Nucleus accumbens (tissue), 56 donors: ENCODE measurements at places on chromosomes 6 and 20.
A peak's percentile ranks its signal among the peaks of the same experiment; 100 is the strongest.

DNA sequence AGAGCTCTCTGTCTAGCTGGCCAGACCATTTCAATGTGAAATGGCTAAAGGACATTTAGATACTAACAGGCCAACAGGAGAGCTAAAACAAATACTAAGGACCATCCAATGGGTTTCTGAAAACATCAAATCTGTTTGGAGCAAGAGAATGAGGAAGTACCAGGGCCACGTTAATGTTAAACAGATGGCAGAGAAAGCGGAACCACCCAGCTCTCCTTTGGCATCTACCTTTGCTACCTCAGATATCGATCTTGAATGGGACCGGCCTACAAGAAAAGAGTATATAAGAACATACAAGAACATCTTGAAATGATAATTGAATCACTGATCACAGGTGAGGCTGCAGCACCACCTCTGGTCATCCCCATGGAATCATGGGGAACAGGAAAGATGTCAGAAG, 31.8 kb downstream of the KCNK5 start:
- DNase-seq: no peak

DNA sequence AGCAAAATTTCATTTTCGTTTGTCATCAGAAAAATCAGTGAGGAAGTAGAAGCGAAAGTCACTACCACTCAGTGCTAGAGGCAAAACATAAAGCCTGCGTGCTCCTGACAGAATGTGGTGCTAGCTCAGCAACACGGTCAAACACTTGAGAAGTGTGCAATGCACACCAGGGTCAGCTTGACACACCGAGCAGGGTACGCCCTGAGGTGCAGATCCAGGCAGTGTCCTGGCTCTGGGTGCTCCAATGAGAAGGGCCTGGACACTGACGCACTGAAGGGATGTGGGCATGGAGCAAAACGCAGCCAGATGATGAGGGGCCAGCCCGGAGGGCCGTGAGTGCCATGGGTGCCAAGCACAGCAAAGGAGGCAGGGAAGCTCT, 5.9 kb downstream of the RNASET2 start:
- DNase-seq: no peak

DNA sequence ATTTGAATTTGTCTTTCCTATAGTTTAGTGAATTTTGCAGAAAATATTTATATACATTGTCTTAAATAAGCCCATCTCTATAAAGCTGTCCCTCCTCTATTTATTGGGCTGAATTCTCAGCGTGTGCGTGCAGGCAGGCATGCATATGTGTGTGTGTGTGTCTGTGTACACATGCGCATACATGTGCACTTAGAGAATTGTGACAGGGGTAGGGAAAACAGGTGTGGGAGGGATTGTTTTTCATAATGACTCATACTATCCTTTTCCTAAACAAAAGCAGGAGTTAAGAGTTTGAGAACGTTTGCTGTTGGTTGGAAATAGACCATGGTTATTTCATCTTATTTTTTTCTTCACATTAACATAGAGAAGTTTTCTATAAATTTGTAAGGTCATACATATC, 43.4 kb upstream of the FABP7 start:
- DNase-seq: no peak

GRCh38 chr6:85285114-85285513, 164.8 kb upstream of the NT5E start:
- no peak for DNase-seq

GRCh38 chr20:60589623-60590022, 631.4 kb downstream of the CDH26 start:
- DNase-seq: no peak

DNA sequence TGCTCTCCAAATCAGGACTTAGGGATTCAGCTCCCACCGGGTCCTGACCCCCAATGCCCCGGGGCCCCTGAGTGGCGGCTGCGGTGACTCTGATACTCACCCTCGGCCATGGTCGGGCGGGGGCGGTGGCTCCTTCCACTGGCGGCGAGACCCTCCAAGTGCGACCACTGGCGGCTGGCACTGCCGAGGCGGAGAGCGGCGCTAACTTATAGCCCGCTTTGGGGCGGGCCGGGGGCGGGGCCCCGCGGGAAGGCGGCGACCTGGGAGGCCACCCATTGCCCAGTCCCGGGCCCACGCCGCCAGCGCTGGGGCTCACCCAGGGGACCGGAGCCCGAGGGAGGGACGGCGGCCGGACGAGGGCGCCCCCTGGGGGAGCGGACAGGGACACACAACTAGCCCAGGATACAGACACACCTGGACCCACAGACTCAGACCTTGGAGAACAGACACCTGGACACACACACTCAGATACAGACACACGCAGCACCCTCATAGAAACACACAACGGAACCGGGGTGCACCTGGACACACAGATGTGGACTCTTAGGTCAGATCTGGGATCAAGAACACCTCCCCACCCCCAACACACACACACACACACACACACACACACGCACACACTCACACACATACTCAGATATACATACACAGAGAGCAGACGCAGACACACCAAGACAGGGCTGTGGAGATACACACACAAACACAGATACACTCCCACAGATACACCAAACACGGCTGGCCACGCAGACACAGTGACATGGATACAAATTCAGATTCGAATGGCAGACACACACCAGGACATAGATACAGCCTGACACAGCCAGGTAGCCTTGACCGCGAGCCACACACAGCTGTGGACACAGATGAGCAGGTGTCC, at the start of gene TGM2:
Gene TGM2, minus strand, starts transcription at position 182 of the 877 bp plus-strand sequence. Its CDS starts 72 bp downstream, at position 110.
- no peak for DNase-seq

GRCh38 chr6:6320901-6321300, 439 bp upstream of the F13A1 start:
- no peak for DNase-seq

GRCh38 chr6:167526465-167527368, 201.8 kb downstream of the TTLL2 start:
- DNase-seq: no peak

- DNase-seq: no peak
Observed at GRCh38 chr6:13253272-13253671, 75.1 kb downstream of the TBC1D7 start.

GRCh38 chr20:53445321-53445731, 148.3 kb downstream of the ZNF217 start:
- no peak for DNase-seq

DNA sequence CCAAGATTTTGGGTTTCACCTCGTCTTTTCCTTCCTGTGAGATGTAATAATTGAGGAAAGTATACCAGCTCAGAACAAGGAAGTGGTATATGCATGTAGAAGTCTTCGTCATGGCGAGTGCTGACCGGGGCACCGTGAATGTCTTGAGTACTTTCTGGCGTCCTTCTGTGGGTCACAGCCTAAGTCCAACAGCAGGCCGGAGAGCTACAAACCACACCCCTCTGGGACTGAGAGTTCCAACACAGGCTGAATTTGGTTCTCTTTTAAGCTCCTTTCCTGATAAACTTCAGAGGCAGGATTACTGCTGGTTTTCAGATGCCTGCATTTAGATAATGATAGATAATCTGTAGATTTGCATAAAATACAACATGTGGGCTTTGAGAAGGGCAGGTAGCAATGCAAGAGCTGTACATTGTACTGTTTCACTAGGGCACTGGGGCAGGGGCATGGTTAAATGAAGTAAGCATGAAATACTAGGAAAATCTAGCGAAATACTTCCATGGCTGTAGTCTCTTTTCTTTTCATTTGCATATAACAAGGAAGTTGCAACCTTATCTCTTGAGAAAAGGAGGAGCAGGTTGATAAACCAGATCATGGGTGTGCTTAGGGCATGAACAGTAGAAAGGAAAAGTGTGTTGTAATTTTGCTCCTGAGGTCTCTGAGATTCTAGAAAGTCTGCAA, at the start of gene ADTRP:
Gene ADTRP, minus strand, starts transcription at position 156 of the 681 bp plus-strand sequence. Its CDS starts 44 bp downstream, at position 112.
- no peak for DNase-seq

DNA sequence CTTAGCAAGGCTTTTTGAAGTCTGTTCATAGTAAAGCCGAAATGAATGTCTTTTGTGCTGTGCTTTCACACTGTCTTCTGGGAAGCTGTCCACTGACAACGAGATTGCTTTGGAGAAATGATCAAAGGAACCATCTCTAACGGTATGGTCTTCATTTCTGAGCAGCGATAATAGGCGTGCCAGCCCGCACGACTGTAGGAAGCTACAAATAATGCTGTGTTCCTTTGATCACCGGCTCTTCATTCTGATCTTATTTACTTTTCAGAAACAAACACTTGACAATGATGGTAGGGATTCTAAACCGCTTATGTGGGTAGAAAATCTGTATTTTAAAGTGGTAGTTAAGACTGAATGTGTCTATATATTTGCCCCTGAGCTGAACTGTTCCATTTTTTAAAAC, 306.6 kb upstream of the EXOC2 start:
- no peak for DNase-seq

DNA sequence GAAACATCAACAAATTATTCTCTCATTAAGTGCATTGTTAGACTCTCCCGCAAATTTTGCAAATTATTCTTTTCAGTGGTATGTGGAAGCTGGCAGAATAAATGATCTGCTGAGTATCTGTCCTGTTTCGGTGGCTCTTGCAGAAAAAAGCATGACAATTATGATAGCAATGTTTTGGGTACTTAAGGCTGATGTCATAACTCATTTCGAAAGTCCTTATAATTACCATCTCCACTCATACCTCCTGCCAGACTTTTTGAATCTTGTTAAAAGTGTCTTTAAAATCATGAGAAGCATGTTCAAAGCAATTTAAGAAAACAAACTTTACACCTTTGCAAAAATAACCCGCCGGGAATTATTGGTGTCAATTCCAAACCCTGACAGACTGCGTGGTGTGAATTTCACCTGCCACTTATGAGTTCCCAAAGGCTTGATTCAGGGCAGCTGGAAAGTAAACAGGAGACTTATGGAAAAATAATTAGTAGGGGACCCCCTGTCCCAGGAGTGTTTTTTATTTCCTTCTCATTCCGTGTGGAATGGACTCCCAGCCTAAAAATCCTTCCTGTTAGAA, 87.6 kb upstream of the E2F3 start:
- DNase-seq: no peak

DNA sequence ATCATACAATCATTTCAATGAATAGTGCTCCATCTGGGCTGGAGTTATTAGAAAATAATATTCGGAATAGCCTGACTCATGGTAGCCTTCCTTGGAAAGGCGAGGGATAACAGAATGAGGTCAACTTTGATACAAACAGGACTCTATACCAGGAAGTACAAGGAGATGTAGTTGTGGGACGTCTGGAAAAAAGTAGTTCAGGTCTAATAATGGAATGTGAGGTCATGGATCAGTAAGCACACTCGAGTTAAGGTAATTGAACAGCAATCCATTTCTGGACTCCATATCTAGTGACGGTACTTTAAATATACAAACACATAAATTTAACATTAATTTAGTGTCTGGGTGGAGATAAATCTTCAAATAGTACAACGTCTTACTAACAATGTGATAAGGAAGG, 1204.0 kb upstream of the ADGRB3 start:
- DNase-seq: no peak

DNA sequence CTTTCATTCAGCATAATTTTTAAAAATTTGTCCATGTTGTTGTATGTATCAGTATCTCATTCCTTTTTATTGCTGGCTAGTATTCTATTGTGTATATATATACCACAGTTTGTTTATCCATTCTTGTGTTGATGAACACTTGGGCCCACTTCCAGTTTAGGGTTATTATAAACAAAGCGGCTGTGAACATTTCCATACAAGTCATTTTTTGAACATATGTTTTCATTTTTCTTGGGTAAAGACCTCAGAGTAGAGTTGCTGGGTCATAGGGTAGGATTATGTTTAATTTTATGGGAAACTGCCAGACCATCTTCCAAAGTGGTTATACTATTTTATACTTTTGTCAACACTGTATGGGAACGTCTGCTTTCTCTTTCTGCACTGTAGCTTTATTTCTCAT, 55.3 kb downstream of the RBM24 start:
- DNase-seq: no peak

GRCh38 chr6:108559884-108560462, 744 bp upstream of the FOXO3 start:
- peak; percentile 85 for DNase-seq

- DNase-seq: no peak
Observed at GRCh38 chr6:104400844-104401243, 458.9 kb downstream of the HACE1 start.

DNA sequence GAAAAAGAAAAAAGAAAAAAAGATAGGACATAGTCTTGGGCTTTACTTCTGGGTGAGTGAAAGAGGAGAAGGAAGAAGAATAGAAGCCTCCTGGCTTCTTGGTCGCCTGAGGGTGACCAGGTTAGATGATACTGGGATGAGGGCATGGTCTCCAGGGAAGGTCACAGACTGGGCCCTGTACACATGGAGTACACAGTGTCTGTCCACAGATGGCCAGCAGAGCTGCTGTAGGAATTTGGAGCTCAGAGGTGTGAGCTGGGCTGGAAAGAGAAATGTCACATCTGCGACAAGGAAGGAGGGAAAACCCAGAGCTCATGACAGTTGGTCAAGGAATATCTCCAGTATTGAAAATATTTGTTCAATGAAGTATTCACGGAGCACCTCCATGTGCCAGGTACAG, 56.1 kb downstream of the DLGAP4 start:
- DNase-seq: no peak

DNA sequence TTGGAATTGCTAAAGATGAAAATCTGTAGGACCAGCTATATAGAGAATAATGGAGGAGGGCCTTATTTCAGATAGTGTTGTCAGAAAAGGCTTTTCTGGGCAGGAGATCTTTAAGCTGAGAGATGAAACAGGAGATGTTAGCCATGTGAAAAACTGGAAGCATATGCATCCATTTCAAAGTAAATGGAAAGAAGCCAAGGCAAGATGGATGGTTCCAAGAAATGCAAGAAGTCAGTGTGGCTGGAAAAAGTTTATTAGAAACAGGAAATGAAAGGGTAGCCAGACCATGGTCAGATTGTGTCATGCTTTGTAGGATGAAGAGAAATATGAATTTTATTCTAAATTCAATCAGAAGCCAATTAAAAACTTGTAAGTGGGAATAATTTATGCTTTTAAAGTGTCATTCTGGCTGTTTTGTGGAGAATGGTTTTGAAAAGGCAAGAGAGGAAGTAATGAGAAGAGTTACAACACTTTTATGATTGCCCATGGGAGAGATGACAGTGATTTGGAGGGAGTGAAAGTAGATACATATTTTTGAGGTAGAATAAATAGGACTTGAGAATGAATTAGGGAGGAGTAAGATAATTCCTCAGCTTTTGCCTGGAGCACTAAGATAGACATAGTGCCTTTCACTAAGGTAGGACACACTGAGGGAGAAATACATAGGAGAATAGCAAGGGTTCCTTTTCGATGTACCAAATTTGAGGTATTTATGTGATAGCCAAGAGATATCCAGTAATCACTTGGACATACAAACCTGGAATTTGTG, 620.1 kb downstream of the HTR1B start:
- no peak for DNase-seq

DNA sequence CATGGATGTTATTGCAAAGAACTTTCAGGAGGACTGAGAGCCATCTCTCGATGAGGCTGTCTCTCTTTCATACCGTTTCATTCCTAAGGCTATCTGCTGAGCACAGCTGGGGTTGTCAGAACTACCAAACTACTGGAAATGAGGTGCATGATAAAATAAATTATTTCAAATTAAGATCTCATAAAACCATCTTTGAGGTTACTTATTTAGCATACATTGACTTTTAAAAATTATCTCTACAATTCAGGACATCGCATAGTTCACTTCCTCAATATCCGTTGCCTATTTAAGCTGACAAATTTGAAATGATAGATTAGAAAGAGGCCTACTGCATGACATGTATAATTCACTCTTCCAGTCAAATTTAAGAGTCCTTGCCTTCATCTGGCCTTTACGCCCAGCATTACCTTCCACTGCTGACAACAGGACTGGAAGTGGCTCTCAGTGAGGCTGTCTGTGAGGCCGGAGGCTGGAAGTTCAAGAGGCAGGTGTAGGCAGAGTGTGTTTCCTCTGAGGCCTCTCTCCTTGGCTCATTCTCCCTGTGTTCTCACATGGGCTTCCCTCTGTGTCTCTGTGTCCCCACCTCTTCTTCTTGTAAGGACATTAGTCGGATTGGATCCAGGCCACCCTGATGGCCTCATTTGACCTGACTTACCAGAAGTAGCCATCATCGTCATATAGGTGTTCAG, 12.8 kb upstream of the DUSP22 start:
- no peak for DNase-seq
